ENCODE measurements at places on chromosomes 4 and X. TPM values are rescaled to one million over a fixed set of nuclear protein-coding genes. Genes with fewer than 3 reads are reported as not detected.

Gene C4orf17
- total RNA-seq = not detected

Gene PAK3
- total RNA-seq = 0.53 TPM

Gene FHIP1A
- not detected for total RNA-seq

Gene PAGE5
- 0.47 TPM for total RNA-seq

Gene VSIG4
- total RNA-seq = not detected

Gene EOLA1
- 45.2 TPM for total RNA-seq

Gene SOX3
- not detected for total RNA-seq

Gene SEL1L3
- total RNA-seq = 66.3 TPM
